Anterior cingulate cortex (tissue), 58 donors: ENCODE measurements at places on chromosomes 13 and 19.

GRCh38 chr19:53597023-53597422 is 34.8 kb upstream of the DPRX start:
- no peak for DNase-seq

GRCh38 chr13:75303263-75303662 is 178.7 kb downstream of the TBC1D4 start:
- no peak for DNase-seq

- no peak for DNase-seq
Measured at GRCh38 chr13:98539666-98540065, 37.2 kb downstream of the STK24 start.

- DNase-seq = no peak
Measured at GRCh38 chr13:28318496-28318895, 176.4 kb downstream of the FLT1 start.

- no peak for DNase-seq
Measured at GRCh38 chr19:35095667-35096368, 19.8 kb upstream of the FXYD3 start.

- no peak for DNase-seq
Measured at GRCh38 chr19:18469069-18469846, 31.3 kb upstream of the ISYNA1 start.

GRCh38 chr13:32897296-32897695 is 118.9 kb upstream of the KL start:
- DNase-seq = no peak

GRCh38 chr19:29770648-29771047 is 41.1 kb upstream of the CCNE1 start:
- DNase-seq = no peak

DNA sequence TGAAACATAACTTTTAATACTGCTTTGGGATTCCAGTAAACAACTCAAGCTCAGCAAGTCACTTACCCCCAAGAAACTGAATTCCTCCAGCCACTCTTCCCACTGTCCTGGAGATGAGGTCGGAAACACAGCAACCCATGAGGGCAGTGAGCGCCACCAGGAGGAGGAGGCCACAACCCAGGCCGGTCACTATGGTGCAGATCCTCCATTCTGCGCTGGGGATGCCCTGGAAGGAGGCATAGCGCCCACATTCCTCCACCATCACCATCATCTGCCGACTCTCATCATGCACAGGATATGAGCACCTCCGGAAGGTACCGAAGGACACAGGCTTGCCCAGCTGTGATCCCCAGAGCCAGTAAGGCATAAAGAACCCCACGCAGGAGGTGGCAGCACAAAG is 2.2 kb downstream of the LHFPL6 start:
- DNase-seq = no peak

DNA sequence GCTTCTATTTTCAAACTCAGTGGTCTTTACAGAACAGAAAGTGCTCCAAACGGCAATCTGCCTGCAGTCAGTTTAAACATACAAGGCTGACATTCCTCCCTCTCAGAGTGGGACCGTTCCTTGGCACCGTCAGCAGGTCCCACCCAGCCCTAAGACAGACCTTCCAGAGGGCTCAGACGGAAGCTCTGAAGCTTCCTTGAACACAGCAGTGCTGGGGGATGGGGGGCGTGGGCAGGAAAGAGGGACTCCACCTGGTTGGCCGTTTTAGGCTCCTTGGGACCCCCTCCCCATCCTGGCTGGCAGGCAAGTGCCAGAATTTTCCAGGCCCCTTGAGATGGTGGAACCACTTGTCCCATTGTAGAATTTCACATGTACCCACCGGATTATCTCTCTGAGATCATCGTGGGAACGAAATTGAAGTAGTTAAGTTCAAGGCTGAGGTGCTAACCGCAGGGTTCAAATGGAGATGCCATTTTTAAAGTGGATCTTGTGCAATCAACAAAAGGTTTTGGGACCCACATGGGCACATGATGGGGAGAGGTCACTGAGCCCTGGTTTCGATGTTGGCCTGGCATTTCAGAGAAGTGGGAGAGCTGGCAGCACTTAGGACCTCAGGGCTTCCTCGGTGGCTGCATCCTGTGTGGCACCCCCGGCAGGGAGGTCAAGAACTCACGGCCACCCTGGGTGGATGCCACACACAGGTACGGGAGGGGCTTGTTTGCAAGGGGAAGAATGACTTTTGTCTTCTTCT is 46.2 kb downstream of the KLF2 start:
- no peak for DNase-seq

DNA sequence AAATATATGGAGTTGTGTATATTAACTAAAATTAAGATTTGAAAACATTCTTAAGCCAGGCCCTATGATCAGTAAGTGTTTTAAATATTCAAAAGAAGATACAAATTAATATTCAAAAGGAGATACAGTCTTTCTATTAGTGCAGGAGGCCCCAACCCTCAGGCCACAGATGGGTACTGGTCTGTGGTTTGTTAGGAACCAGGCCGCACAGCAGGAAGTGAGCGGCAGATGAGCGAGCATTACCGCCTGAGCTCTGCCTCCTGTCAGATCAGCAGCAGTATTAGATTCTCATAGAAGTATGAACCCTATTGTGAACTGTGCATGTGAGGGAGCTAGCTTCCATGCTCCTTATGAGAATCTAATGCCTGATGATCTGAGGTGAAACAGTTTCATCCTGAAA is 232.9 kb downstream of the FOXO1 start:
- DNase-seq = no peak

GRCh38 chr13:98478189-98479129 is 98.4 kb downstream of the STK24 start:
- DNase-seq = no peak

DNA sequence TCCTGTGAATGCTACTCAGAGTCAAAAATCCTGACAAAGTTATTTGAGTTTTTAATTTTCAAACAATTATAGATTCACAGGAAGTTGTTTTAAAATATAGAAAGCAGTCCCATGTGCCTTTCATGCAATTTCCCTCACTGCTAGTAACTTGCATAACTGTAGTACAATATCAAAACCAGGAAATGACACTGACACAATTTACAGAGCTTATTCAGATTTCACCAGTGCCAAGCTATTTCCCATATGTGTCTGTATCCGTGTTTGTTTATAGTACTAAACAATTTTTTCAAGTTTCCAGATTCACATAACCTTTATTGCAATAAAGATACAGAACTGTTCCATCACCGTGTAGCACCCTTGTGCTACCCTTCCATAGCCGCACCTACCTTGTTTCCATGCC is 934.6 kb downstream of the PCDH17 start:
- DNase-seq = no peak

DNA sequence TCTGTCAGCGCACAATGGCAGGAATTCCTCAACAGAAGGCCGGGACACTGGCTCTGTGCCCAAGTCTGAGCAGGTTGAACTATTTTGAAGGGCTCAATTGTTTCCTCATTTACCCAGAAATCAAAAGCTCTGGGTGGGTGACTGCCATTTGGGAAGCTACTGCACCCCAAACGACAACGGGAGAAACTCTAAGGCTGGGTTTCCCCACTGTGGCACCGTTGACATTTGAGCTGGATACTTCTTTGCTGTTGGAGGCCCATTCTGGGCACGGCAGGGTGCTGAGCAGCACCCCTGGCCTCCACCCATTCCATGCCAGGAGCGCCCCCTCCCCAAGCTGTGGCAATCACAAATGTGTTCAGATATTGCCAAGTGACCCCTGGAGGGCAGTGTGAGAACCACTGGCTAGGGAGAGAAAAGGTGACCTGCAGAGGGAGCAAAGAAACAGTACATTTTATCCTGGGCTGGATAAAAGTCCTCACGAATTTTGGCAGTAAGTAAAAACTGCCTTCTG is 62.5 kb downstream of the RFX2 start:
- DNase-seq = no peak

DNA sequence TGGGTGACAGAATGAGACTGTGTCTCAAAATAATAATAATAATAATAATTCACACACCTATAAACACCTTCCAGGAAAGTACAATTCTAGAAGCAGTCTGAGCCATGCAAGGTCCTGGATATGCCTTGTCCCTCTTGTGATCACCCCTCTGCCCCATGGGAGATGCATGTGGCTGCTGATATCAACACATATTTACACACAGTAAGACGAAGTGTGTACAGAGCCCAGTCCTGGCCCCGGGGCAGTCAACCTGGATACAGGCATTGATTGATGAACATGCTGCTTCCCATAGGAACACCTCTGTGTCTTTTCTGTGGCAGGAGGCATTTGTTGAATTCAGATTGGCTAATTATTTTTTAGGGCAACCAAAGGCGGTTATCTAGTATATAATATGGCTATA is 3.2 kb downstream of the SULT2A1 start:
- DNase-seq = no peak
